Small intestine (tissue), 16 donors: ENCODE measurements at places on chromosomes 16 and 17. TPM values are rescaled to one million over a fixed set of nuclear protein-coding genes. Genes with fewer than 3 reads are reported as not detected.

GAST gene
- not detected for polyA plus RNA-seq

MED1 gene
- 6.2 TPM for polyA plus RNA-seq

MLST8 gene
- 63.5 TPM for polyA plus RNA-seq

CCDC154 gene
- 1.4 TPM for polyA plus RNA-seq

EVI2B gene
- polyA plus RNA-seq: 20.5 TPM

SDR42E1 gene
- polyA plus RNA-seq: 4.6 TPM
